Stimulated activated naive CD4-positive, alpha-beta T cell (primary cell): ENCODE measurements at places on chromosomes 6 and 20.
A peak's percentile ranks its signal among the peaks of the same experiment; 100 is the strongest.

- DNase-seq: no peak
Observed at GRCh38 chr6:37432590-37432915, 468 bp upstream of the CMTR1 start.

DNA sequence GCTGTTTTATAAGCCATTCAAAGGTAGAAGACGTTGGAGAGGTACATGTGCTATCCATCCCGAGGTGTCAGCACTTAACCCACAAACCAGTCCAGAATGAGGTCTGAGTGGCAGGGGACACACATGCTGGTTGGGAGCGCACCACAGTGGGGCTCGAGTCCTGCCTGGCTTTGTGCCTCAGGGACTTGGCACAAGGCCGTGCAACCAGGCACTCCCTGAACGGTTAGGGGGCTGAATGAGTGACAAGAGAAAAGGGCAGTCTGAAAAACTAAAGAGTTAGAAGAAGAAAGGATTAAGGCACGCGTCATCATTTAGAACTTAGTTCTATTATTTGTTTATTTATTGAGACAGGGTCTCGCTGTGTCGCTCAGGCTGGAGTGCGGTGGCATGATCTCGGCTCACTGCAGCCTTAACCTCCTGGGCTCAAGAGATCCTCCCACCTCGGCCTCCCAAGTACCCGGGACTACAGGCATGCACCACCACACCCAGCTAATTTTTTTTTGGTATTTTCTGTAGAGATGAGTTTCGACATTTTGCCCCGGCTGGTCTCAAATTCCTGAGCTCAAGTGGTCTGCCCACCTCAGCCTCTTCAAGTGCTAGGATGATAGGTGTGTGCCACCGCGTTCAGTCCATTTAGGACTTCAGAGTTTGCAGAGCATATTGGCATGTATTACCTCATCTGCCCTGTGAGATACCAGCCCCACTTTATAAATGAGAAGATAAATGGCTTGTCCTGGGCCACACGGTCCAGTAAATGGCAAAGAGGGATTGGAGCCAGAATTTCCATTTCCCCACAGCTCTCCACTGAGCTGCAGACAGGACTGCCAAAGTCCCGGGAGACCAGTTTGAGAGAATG lies 47.4 kb upstream of the IRF4 start:
- no peak for DNase-seq

- DNase-seq: no peak
Observed at GRCh38 chr20:4007383-4008025, 7.9 kb downstream of the RNF24 start.

DNA sequence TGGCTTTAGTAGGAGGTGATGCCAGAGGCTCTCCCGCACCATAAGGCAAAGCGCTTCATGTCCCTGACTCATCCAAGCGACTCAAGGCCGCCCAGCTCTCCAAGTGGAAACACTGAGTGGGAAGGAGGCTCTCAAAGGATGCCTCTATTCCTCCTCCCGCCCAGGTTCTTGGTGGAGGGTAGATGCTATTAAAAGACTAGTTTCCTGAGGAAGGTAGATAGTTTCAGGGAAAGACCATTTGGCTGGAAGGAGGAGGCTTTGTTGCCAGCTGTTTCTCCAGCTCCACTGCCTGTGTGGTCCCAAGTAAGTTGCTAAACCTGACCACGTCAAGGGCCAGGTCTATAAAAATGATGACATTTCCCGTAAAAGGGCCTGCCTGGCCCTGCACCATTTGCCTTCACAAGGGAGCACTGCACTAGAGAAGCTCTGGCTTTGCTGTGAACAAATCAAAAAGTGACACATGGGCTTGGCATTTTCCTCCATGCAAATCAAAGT lies 48.2 kb downstream of the GMDS start:
- no peak for DNase-seq

- no peak for DNase-seq
Observed at GRCh38 chr6:31874836-31875572, 3.8 kb downstream of the SLC44A4 start.

- DNase-seq: no peak
Observed at GRCh38 chr6:135054226-135054568, 425 bp downstream of the HBS1L start.

- DNase-seq: no peak
Observed at GRCh38 chr6:5498579-5498899, 237.2 kb downstream of the FARS2 start.

DNA sequence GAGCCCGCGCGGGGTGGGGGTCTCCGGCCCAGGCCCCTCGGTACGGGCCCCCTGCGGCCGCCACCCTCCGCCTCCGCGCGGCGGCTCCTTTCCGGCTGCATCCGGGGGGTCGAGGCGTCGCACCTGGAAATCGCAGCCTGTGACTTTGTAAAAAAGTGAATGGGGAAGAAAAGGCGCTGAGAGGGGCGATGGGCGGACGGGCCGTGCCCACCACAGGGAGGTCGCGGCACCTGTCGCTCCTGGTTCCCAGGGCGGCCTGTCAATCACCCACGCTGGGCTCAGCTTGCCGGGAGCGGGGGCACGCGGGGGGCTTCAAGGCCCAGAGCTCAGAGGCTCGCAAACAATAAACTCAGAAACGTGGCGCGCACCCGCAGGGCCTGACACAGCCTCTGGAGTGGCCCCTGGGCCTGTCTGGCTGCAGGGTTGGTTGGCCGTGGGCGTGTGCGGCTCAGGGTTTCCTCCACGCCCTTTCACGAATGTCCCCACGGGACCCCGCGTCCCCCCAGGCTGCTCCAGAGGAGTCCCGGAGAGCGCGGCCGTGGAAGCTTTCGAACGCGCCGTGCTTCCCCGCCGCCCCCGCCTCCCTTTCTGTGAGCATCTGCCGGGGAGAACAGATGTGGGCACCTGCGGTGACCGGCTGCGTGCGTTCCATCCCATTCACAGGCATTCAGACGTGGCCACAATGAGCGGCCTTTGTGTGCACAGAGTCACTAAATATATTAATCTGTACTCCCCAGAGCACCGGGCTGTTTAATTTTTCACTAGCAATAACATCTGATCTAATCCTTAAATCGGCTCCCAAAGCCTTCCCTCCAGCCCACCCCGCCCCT lies 6.1 kb upstream of the DLL1 start:
- peak; percentile 12 for DNase-seq

- no peak for DNase-seq
Observed at GRCh38 chr6:100730001-100730980, 150.8 kb downstream of the ASCC3 start.

DNA sequence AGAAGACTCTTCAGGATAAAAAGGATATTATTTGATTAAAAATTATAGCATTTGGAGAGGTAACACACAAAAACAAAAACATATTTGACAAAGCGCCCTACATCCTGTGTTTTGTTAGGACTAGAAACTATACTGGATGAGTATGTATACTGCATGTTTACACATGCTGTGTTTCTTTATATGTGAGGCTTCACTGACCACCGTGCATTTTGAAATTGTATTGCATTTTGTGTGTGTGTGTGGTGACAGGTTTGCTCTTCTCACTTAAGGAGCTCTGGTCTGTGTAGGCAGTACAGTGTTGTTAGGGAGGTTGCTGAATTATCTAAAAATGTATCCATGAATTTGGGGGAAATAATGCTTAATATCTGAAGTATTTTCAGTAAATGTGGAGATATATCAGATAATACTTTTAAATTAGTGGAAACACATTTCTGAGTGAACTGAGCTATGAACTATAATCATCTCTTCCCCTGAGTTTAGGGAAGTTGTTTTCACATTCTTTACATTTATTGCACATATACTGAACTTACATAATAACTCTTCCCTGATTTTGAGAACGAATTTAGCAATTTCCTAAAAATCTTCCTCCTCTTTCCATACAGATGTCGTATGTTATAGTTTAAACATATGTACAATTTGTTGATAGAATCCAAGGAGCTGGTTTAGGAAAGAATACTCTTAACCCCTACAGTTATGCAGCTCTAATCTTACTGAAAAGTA lies 43.3 kb downstream of the TMEM170B start:
- no peak for DNase-seq

DNA sequence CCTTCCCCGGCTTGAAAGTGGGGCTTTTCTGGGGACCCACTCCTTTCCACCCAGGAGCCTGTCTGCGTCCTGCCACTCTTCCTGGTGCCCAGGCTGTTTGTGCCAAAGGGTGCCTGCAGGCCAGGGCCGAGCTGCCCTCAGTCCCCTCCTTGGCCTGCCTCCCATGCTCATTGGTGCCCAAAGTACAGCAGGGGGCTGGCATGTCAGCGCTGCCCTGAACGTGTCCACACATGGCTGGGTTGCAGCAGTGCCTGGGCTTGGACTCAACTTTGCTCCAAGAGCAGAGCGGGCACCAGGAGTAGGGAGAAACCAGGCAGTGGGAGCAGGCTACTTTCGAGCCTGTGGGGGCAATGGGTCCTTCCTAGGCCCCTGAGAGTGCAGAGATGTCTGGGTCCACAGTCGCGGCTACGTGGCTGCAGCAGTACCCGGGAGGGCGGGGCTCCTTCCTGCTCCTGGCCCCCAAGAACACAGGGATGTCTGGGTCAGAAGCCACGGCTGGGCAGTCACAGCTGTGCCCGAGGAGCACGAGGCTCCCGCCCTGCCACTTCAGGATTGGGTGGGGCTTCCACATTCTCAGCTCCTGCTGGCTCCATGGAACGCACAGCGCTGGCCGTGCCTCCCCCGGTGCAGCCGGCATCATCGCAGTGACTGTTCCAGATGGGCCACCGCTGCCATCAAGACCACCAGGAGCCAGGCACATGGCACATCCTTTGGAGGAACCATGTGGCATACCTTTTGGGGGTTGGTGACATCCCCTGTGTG lies 50.0 kb upstream of the CLDN20 start:
- no peak for DNase-seq

GRCh38 chr6:155388591-155388990 lies 67.0 kb downstream of the NOX3 start:
- no peak for DNase-seq

DNA sequence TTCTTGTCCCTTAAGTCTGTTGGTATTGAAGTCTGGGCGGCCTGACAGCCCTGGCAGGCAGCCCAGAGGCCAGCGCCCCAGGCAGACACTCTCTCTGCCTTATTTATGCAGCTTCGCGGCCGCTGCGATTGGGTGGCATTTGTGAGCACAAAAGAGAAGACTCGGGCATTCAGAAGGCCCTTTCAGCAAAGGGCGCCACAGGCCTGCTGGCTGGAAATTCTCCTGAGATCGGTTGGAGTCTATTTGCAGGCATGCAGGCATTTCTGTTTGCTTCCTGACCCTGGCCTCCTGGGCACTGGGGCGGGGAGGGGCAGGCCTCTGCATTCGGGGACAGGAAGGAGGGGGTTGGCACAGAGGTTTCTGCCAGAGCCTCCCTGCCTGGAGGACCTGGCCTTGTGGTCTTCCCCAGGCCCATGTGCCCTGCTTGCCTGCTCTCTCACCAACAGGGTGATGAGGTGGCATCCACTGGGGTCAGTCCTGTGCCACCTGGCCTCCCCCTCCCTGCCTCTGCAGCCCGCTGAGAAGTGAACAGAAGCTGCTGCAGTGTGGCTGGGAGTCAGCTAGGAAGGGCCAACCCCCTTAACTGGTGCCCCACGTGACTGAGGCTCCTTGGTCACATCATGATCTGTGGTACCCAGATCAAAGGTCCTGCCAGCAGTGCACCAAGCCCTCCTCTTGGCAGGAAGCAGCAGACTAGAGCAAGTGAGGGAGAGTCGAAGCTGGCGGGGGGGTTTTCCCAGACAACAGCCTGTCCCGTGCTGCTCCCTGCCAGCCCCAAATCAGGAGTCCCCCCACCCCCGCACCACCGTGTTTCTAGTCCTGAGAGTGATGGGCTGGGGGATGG lies 16.6 kb upstream of the CCDC167 start:
- DNase-seq: peak; percentile 84

DNA sequence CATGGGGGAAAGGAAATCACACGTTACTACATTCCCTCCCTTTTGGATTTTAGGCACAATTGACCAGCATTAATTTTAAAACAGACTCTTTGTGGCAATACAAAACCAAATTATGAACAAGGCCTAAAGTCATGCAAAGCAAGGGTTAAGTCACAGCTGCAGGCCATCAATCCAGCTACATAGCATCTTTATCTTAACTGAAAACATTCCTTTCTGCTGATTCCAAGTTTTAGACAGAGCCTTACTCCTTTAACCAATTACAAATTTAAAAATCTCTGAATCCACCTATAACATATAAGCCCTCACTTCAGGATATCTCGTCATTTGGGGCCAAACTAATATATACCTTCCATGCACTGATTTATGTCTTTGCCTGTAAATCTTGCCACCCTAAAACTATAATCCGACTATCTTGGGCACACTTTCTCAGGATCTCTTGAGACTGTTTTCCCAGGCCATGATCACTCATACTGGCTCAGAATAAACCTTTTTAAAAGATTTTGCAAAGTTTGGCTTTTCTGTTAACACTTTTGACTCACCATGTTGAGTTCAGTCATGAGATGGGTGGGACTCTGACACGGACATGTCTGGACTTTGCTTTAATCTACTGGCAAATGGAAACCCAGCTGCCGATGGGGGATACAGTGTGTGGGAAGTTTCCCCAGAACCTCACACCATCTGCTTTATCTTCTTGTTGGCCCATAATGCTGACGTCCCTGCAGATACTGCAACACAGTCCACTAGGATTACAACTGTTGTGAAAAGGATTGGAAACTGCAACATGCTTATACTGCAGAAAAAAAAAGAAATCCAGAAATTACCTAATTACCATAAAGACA lies 757.0 kb downstream of the PTPRT start:
- DNase-seq: no peak

GRCh38 chr20:63238514-63239125 lies 2.9 kb downstream of the BIRC7 start:
- no peak for DNase-seq

DNA sequence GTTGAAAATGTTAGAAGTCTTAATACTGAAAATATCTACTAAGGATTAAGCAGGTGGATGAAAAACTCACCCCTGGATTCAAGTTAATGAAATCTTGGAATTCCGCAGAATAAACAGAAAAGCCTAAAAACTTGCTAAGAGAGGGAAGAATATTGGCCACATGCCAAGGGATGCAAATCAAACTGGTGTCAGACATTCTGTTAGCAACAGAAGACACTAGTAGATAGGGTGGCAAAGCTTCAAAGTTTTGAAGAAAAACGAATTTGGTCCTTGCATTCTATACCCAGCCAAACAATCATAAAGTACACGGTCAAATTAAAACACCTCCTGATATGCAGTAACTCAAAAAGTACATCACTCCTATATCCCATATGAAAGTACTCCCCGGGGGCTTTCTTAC lies 77.1 kb upstream of the ADTRP start:
- no peak for DNase-seq

DNA sequence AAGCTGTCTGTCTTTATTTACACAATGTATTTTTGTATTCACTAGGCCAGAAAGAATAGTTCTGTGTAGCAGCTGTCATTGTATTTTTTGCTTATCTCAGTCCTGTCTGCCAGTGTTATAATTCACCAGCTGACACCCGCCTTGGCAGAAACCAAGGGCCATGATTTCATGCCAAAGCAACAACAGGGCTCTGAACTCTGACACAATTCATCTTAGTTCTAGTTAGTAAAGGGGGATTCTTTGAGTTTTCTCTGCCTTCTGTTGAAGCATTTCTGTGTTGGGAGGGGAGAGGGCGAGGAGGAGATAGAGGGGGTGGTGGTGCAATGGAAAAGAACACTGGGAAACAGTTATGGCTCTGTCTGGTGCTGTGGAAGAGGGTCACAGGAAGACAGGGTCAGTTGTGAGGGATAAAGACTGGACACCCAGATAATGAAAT lies 684.6 kb upstream of the MARCKS start:
- DNase-seq: no peak

GRCh38 chr6:11613858-11614257 lies 76.3 kb downstream of the TMEM170B start:
- no peak for DNase-seq

- DNase-seq: no peak
Observed at GRCh38 chr6:161748535-161749416, 474.9 kb upstream of the AGPAT4 start.
